ENCODE measurements at places on chromosomes 3 and 15.

DNA sequence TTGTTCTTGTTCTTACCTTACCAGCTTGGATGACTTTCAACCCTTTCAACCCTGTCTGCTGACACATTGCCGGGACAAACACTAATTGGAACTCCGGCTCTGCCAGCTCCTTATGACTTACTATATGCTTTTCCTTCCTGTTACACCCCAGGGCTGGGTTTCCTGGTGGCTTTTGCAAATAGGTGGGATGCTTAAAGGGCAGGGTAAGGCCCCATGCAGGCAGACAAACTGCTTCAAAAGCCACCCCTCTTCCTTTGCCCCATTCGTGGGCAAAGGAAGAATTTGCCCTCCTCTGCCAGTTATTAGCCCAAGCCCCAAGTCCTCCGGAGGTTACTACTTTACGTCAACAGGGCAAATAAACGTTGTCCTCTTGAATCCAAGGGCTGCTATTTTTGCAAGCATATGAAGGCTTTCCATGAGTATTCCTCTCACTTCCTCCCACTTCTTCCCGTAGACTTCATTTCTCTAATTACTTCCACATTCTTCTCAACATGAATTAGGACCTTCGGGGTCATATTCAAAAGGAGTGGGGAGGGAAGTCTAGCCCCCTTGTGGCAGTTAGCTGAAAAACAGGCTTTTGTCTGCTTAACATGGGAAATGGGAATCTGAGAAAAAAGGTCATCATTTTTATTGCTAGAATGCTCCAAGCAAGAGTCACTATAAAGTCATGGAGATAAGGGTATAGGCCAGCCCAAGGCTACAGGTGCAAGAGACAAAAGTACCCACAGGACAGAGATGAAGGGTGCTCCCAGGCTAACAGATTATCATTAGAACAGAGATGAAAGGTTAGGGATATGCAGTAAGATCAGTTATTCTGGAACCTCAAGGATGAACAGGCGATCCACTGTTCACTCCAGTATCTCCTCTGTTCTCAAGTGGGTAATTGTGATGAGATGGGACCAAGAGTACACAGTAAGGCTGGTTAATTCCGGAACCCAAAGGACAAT, 56.3 kb upstream of the FSTL1 start:
- DNase-seq, result no peak

DNA sequence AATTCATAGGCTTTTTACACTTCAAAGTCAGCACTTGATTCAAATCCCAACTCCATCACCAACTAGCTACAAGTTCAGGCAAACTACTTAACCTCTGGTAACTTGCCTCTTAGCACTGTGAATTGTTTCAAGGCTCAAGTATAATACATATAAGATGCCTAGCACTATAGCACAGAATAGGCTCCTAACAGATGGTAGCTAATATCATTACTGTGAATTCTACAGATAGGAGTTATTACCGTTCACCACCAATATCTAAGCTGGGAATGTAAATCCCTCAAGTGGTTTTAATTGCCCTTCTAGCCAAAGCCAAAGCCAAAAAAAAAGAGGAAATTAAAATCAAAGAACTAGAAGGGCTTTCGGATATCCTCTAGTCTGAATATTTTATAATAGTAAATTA, 15.4 kb downstream of the DLG1 start:
- no peak for DNase-seq

GRCh38 chr15:71471347-71471746, 339.0 kb upstream of the NR2E3 start:
- no peak for DNase-seq

- no peak for DNase-seq
These were observed 21.3 kb upstream of the RSL24D1 start for GRCh38 chr15:55218056-55218455.

DNA sequence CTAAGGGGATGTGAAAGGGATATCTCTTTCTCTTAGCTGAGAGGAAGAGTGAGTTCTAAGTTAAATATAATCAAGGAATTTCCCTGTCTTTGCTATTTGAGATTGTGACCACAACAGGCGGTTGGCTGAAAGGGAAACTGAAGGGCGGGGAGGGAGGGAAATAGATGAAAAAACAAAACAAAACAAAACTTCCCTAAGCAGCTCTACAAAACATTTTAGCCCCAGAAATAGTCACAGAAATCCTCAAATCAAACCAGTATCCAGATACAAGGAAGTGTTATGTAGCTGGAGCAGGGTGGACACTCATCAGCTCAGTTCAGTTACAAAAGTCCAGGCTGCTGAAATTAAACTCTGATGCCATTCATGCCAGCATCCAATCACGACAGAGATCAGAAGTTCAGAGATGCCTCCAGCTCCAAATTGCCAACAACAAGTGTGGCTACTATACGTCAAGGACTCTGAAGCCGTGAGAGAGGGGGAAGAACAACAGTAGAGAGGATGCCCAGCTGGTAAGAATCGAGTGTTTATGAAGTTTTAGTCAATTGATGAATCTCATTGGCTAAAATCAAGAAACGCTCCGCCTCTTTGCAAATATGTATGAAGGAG, 319 bp upstream of the TP63 start:
- DNase-seq, result no peak

DNA sequence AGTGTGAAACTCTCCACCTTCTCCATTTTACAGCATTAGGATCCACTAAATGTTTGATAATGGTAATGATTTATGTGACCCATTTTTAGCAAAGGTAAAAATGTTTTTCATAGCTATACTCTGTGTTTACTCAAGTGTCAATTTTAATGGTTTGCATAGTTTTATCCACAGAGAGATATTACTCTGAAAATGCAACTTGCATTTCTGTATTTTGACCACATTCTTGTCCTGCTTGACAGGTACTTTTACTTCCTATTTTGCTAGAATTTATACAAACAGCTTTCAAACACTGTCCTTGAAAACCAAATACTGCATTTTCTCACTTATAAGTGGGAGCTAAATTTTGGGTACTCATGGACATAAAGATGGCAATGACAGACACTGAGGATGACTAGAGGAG, 62.9 kb downstream of the SERPINI1 start:
- no peak for DNase-seq

GRCh38 chr15:82799183-82799841, 6.6 kb downstream of the FSD2 start:
- DNase-seq, result no peak
